ENCODE measurements at places on chromosomes 11 and 22.

GRCh38 chr22:43455846-43456245 is 44.0 kb downstream of the MPPED1 start:
- no peak for DNase-seq

GRCh38 chr11:34288492-34288891 is 69.3 kb downstream of the ABTB2 start:
- no peak for DNase-seq

- no peak for DNase-seq
These were observed 9.4 kb downstream of the LDLRAD3 start for GRCh38 chr11:35953081-35953760.

DNA sequence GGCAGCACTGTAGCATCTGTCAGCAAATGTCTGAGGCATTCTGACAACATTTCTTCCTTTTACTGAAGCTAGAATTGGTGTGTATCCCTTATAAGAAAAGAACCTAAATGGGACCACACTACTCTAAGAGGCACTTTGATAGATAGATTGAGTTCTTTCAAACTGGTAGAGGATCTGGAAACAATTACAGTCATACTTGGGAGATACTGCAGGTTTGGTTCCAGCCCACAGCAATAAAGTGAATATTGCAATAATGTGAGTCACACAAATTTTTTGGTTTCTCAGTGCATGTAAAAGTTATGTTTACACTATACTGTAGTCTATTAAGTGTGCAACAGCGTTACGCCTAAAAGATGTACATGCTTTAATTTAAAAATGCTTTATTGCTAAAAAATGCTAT is 96.9 kb downstream of the SBF2 start:
- no peak for DNase-seq

DNA sequence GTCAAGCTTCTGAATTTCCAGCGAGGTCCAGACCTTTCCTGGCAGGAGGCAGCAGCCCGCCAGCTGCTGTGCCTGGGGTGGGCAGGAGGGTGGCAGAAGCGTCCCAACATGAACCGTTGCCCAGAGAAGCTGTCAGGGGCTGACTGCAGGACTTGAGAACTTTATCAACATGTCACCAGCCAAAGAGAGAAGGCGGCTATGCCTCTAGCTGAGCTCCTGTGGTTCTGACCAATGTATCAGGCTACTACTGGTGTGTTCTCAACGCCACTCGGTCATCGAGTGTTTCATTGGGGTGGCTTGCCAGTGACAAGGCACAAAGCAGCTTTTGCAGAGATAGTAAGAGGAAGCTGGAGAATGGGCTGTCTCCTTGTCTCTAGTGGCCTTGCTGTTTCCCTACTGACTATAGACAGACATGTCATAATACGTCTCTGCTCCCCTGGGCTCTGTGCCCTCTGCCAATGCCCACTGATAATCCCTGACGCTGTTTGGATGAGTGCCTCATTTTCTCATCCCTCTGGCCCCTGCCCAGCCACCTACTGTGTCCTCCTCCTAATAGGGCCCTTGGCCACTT is 17.6 kb upstream of the ASCC2 start:
- DNase-seq, result no peak

- no peak for DNase-seq
These were observed 3.0 kb downstream of the SSTR3 start for GRCh38 chr22:37209140-37209845.

GRCh38 chr11:102276362-102276761 is 40.9 kb upstream of the BIRC3 start:
- DNase-seq, result no peak

DNA sequence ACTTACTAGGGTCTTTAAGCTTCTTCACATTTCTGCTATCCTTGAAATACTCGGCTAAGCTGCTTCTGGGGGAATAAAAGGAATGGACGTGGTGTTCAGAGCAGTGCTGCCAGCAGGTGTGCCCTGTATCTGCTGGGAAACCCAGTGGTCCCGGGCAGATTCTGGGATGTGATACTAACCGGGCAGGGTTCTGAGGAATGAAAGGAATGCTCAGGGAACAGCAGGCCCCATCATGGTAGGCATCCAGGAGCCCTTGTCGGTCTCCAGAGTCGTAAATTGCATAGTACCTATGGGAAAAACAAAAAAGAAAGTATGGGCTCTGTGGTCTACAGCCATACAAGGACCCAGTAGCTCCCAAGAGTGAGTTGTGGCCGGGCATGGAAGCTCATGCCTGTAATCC is 4.5 kb upstream of the TMEM223 start:
- DNase-seq, result no peak

- DNase-seq, result no peak
These were observed 101.9 kb upstream of the ANO3 start for GRCh38 chr11:26229981-26230380.

DNA sequence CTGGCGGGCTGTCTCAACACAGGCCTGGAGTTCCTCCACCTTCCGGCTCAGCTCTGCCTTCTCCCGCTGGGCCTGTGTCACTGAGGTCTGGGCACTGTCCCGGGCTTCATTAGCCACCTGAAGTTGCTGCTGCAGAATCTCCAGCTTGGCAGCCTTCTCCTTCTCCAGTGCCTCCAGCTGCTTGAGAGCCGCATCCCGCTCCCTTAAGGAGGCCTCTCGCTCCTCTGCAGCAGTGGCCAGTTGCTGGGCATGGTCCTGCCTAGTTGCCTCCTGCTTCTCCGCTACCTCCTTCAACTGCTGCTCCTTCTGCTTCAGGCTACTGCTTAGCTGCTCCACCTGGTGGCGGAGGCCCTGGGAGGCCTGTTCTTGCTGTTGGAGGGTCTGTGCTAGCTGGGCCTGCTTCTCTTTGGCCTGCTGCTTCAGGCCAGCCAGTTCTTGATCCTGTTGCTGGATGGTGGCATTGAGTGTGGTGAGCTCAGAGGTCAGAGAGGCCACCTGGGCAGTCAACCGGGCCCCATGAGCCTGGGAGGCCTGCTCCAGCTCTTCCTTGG is 16.9 kb downstream of the IL18BP start:
- DNase-seq, result no peak

DNA sequence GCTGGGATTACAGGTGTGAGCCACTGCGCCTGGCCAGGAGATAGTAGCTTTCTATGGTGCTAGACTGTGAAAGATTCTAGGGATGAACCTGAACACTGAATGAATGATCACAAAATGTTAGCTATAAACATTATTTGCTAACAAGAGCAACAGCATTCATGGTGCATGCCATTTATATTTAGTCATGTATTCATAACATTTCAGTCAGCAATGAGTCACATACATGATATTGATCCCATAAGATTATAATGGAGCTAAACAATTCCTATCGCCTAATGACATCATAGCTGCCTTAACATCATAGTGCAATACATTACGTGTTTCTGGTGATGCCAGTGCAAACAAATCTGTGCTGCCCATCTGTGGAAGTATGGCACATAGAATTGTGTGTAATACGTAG is 164.1 kb downstream of the ARHGAP42 start:
- no peak for DNase-seq

DNA sequence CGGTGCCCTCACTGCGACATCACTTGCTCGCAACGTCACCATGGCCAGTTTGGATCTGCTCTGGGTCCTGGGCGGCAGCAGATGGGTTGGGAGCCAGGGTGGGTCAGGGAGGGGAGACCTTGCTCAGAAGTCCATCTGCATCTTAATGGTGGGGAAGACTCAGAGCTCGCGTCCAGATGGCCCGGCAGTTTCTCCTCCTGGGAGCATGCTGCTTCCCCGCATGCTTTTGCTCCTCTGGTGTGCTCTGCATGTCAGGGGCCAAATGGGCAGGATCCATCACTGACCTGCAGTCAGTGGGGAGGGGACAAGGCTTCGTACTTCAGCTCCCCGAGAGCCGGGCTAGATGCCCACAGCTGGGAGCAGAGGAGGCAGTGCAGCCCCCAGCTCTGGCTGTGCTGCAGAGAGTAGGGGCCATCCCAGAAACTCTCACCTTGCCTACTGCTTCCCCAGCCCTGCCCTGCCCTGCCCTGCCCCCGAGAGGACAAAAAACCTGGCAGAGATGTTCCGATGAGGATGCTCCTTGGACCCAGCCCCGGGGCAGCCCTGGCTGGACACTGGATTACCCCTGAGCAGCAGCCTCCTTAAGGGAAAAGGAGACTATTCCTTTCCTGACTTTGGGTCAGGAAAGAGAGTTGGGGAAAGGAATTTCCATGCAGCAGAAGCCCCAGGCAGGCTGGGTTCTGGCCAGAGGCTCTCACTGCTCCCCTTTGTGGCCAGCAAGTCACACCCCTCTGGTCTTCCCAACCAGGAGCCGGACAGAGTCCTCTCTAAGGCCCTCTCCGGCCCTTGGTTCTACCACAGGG is 149.9 kb downstream of the PKNOX2 start:
- no peak for DNase-seq

DNA sequence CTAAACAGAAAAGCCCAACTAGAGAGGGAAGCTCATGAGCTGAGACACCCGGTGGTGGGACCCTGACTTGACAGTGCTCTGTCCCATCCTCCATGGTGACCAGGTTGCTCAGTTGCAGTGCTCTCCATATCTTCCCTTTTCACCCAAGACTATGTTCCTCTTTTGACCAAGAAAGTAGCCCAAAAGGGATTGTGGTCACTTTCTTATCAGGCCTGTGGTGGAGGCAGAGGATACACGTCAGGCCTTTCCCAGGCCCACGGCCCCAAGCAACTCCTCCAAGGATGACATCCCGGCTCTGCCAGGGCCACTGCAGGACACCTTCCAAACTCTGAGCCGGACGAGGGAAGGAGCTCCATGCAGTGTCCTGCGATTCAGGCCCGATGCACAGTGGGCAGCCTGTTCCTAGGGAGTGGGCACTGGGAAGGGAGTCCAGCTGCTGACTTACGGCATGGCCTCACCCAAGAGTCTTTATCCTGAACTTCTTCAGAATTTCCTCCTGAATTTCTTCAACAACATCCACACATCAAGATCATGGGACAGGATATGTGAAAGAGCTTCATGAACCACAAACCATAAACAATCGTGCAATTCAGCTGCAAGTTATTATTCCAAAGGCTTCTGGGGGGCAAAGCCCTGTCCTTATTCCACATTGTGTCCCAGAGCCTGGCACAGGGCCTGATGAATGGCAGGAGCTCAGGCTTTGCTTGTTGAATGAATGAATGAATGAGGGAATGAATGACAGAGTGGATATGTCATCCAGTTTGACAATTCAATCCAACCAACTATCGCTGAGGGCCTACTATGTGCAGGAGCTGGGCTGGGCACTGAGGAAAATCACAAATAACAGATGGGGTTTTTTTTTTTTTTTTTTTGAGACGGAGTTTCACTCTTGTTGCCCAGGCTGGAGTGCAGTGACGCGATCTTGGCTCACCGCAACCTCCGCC is 36.0 kb upstream of the MYH9 start:
- no peak for DNase-seq

DNA sequence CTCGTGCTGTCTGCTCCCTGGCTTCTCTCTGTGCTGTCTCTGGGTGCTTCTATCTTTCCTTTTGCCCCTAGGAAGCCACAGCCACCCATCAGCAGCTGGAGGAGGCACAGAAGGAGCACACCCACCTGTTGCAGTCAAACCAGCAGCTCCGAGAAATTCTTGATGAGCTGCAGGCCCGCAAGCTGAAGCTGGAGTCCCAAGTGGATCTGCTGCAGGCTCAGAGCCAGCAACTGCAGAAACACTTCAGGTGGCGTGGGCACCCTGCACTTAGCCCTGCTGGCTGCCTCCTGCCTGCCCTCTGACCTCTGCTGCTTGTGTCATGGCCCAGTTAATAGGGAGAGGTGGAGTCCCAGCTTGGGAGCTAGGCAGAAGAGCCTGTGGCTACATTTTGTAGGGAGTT is 67.8 kb downstream of the CEP164 start:
- no peak for DNase-seq

DNA sequence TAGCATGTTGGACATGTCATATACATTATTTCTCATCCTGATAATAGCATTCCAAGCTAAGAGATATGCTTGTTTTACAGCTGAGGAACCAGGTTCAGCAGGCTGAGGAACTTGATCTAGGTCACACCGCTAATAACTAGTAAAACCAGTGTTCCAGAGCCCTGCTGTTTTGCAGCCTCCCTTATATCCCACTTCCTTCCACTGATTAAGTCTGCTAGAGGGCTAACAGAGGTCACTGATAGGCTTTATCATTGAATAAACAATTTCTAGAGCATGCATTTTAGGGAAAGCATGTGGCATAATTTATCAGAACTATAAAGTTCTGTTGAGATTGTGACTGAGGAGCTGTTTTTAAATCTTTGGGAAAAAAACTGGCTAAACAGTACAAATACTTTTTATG is 54.0 kb downstream of the UVRAG start:
- DNase-seq, result no peak

DNA sequence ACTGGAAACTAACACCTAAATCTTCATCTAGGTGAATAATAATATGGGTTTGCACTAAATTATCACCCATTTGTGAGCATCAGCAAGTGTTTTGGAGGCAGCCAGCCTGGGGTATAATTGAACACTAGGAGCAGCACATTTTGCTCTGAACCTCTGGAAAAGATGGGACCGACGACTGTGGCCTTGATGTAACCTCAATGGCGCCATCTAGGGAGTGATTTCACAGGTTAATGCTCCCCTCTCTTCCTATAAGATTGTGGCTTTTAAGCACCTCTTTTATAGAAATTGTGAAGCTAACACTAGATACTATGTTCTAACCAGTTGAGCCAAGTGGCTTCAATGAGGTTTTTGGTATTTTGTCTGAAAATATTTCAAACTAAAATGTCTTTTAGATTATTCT is 203.7 kb downstream of the NELL1 start:
- no peak for DNase-seq

DNA sequence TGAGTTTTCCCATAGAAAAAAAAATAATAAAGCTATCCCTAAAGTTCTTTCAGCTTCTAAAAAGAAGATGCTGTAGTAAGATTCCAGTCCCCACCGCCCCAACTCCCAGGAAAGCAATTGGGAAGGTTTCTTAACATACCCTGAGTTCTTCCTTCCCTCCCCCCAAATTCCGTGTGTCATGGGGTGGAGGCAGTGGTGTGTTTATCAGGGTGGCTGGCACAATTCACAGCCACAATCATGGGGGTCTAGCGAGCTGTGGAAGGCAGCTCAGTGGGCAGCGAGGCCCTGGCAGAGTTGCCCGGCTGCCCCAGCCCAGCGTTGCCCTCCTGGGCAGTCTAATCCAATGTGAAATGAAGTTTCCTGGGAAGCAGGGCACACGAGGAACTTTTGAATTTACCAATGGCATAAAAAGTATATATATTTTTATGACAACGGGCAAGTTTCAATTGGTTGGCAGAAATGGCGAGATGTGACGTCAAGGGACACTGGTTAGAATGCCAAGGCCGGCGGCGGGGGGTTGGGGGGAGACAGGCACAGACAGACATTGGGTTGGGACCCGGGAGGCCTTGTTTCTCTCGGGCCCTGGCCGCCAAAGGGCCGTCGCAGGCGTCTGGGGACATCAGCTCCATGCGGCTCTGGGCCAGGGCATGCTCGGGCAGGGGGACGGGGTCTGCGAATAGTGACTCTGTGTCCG is 80.7 kb upstream of the PPARA start:
- no peak for DNase-seq
